Astrocyte of the spinal cord (primary cell): ENCODE measurements at places on chromosomes 3 and 15.

- no peak for DNase-seq
These were observed 242.8 kb downstream of the CHST2 start for GRCh38 chr3:143362115-143362991.

DNA sequence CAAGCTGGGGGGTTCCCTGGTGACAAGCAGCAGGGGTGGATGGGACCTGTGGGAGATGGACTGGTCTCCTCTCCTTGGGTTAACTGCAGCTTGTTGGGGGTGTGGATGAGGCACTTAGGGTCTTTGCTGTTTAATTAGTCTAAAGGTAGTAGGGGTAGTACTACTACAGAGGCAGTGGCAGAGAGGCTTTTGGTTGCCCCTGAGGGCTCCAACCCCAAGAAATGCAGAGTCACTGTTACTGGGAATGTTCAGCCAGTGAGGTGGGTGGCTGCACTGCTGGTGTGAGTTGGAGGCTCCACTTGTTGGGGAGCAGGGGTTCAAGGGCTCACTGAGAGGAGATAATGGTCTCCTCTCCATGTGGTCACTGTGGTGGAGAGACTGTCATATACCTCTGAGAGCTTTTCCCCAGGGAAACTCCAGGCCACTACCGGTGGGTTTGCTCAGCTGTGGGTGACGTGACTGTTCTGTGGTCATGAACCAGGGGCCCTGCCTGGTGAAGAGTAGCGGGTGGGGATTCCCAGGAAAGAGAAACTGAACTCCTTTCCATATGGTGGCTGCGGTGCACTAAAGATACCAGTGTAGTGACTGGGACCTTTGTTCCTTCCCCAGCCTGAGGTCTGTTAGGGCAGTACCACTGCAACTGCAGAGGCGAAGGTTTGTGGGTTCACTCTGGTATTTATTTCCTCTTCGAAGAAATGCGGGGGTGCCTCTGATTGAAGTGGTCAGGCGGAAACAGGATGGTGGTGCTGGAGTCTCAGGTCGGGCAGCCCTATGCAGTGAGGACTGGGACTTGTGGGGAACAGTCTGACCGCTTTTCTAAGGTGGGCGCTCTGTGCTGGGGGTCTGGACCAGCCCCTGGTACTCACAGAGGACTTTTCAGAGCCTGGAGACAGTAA is 68.9 kb upstream of the TNFSF10 start:
- DNase-seq, result no peak

DNA sequence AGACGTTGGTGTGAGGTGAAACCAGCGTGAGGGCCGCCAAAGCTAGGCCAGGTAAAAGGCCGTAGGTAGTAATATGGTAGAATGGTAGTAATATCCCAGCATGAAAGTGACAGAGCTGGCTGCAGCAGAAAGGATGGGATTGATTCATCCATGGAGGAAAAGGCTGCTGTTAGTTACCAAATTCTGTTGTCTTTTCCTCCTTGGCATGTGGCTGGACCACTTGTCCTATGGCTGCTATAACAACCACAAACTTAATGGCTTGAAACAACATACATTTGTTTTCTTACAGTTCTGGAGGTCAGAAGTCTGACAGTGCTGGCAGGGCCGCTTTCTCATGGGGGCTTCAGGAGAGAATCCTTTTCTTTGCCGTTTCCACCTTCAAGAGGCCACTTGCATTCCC is 47.8 kb upstream of the CHST2 start:
- no peak for DNase-seq

DNA sequence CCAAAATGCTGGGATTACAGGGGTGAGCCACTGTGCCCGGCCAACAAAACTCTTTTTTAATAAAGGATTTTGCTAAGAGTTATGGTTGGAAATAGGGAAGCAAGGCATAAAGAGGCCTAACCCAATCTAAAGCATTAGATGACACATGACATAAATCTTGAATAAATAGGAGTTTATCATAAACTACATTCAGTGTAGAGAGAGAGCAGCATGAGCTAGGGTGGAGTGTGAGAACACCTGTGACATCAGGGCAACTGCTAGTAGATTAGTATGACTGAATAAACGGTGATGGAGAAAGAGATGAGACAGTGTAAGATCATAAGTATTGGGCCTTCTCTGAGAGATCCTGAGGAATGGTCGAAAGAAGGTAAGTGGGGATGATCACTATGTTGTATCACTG is 63.7 kb downstream of the DPPA2 start:
- DNase-seq, result no peak

- DNase-seq, result no peak
These were observed 51.0 kb upstream of the SLCO2A1 start for GRCh38 chr3:134080761-134081160.
